ENCODE measurements at places on chromosomes 11 and 22.

DNA sequence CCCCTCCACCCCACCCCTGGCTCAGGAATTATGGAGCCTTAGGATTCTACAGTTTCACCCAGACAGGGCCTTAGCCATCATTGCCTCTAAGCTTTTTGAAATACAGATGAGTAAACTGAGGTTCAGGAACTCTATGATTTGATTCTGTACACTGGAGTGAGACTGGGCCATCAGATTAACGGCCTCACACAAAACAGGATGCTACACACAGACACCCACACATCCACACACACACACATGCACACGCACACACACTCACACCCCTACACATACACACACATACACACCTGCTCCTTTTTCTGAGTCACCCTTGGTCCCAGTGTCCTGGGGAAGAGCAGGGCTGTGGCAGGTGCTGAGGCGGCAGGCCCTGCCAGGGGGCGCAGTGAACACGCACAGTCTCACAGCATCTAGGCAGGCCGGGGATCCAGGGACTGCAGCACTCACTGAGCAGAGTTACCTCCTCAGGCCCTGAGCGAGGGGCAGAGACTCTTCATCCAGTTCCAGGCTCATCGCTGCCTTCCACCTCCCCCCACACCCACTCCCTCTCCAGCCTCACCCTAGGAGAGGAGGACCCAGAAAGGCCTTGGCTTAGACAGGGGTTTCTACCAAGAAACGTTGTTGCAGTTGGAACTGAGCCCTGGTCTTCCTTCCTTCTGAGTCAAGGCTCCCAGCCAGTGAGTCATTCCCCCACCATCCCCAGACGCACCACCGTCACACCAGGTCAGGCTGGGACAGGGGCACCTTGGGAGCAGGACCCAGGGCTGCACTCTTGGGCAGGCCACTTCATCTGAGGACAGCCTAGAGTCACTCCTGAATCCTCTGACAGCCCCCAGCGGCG is 89.8 kb upstream of the PARVA start:
- DNase-seq: peak; percentile 78

- no peak for DNase-seq
These were observed 18.5 kb downstream of the MORC2 start for GRCh38 chr22:30949934-30950660.

GRCh38 chr11:119317592-119318239 is 786 bp upstream of the MCAM start:
- no peak for DNase-seq

DNA sequence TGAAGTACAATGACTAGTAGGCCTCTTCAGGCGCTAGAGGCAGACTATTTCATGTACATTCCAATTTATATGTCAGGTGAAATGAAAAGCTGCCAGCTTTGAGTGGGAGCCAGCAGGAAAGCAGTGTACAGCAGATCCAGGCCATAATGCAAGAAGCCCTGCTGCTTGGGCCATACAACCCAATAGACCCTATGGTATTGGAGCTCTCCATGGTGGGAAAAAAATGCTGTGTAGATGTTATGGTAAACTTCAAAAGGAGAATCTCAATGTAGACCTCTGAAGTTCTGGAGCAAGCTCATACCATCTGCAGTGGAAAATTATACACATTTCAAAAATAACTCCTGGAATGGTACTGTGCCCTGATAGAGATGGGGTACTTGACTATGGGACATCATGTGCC is 71.5 kb upstream of the CD82 start:
- DNase-seq: no peak

GRCh38 chr11:133840479-133840941 is 4.8 kb downstream of the SPATA19 start:
- no peak for DNase-seq

DNA sequence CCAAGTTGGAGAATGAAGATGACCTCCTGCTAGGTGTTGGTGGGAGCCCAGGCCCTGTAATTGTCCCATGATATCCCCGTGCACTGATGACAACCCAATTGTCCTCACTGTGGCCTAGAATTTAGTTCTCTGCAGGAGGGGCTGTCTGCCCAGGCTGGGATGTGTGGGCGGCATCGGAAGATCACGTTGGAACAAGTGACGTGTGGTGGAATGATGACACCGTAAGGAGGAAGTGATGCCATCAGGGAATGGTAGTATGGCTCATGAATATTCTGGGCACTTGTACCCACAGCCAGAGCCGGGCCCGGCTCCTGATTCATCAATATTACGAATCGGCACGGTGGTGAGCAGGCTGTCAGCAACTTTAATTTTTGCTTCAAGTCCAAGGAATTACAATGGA is 111.6 kb downstream of the MIAT start:
- no peak for DNase-seq

DNA sequence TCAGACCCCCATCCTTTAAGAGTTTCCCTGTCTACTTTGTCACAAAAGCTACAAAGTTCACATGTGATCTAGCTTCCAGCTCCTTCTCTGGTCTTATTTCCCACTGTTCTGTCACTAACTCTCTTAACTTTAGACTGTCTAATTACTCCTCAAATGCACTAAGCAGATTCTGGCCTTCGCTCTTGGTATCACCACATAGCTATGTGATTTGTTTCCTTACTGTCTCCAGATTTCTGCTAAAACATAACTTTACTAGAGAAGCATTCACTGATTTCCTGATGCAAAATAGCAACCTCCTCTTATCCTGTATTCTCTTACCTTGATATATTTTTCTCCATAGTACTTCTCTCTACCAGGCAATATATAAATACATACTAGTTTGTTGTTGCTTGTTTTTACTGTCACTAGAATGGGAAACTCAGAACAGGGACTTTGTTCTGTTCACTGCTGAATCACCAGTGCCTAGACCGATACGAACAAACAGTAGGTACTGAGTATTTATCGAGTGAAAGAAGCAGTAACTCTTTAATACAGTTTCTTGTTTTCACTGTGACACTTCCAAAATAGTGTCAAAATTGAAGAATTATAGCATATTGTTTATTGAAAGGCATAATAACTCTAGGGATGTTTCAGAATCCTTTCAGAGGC is 205.6 kb downstream of the DDX10 start:
- no peak for DNase-seq

DNA sequence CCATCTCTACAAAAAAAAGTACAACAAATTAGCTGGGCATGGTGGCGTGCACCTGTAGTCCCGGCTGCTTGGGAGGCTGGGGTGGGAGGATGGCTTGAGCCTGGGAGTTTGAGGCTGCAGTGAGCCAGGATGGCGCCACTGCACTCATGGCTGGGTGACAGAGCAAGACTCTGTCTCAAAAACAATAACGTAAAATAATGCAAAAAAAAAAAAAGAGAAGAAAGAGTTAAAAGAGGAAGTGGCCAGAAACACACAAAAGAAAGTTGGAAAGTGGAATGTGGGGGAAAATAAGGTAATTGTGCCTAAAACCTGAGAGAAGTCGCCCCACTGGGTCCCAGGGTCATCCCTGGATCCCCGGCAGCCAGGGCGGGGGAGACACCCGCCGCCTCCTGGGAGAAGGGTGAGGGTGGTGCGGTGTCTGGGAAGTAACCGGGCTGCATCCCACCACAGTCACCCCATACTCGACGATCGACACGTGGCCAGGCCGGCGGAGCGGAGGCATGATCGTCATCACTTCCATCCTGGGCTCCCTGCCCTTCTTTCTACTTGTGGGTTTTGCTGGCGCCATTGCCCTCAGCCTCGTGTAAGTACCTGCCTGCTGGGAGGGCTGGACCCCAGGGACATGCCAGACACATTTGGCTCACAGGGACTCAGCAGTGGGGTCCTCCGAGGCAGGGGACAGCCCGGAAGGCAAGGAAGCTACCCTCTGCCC is 8.1 kb downstream of the UPK3A start:
- DNase-seq: no peak

DNA sequence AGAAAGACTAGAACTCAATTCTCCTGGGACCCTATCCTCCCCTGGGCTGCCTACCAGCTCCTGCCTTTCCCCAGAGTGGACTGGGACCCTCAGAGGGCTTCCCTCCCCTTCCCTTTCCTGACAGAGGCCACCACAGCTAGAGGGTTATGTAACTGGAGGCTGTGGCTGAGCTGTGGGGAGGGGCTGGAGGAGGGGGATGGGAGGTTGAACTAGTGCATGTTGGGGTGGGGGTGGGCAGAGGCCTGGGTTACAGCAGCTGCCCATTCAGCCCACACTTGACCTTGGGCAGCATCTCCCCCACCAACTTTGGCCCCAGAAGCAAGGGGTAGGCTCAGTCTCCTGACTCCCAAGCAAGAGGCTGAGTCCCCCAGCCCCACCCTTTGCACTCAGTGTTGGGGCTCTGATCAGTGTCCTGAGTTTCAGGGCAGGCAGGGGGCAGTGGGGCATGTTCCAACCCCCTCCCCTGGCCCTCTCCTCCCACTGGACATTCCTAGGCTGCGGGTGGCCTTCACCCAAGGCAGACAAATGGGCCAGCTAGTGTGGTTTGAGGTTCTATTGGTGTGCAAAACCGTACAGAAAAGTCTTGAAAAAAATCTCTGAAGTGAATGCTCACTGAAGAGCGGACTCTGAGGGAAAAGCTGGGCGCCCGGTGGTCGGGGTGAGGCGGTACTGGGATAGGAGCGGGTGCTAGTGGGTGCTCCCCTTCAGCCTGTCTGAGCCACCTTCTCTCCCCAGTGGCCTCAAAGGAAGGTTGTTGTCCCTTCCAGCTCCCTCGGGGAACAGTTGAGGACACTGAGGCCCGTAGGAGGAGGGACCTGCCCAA is 3.8 kb downstream of the KCNC1 start:
- no peak for DNase-seq

DNA sequence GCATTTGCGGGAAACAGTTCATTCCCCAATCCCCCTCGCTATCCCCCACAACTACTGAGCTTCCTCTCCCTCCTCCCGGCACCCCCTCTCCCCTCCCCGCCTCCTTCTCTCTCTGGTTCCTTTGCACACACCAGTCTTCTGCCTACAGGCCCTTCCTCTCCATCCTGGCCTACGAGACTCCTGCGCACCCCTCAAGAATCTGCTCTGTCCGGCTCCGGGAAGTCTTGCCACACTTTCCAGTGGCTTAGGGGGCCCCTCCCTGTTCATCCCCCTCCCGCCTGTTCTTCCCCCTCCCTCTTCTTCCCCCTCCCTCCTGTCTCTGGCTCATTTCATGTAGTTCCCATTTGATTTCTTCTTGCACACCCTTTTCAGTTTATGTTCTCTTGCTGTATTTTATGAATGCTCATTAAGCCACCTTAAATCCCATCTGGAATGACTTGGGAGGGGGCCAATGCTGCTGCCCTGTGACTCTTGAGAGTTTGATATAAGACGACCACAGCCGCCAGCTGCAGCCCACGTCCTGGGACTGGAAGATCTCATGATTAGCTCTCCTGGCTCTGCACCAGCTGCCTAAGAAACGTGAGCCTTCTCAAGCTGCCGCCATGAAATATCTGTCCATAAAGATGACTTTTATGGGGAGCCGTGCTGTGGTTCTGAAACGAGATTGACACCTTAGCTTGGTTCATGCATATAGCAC is 50.9 kb downstream of the RPS6KA4 start:
- DNase-seq: no peak
